ENCODE measurements at places on chromosomes 16 and 17.
A peak's percentile ranks its signal among the peaks of the same experiment; 100 is the strongest.

GRCh38 chr16:8555400-8555799 is 34.9 kb downstream of the TMEM114 start:
- DNase-seq = no peak
- no peaks in the 10 kb centered on the region for H3K27me3 ChIP-seq
- no peaks in the 10 kb centered on the region for H3K4me1 ChIP-seq
- H3K27ac ChIP-seq = no peak overlapping the region
- H3K4me3 ChIP-seq = no peak overlapping the region

DNA sequence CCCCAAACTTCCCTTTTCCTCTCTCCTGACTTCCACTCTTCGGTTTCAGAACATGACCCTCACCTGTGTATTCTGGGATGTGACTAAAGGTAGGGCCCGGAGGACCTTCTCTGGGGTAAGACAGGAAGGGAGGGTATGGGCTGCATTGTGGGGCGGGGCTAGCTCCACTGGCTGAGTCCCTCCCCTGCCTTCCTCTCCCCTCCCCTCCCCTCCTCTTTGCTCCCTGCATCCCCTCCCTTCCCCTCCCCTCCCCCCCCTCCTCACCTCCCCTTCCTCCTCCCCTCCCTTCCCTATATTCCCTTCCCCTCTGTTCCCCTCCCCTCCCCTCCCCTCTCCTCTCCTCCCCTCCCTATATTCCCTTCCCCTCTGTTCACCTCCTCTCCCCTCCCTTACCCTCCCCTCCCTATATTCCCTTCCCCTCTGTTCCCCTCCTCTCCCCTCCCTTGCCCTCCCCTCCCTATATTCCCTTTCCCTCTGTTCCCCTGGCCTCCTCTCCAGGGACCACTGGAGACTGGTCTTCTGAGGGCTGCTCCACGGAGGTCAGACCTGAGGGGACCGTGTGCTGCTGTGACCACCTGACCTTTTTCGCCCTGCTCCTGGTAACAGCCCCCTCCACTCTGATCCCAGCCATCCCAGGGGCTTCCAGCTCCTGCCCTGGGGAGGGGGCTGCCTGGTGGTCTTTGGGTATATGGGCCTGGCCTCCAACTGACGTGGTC is 11.8 kb downstream of the ADGRG3 start:
- no peak overlapping the region for H3K27ac ChIP-seq
- no peak for DNase-seq
- H3K36me3 ChIP-seq = no peaks in the 10 kb centered on the region
- H3K4me1 ChIP-seq = no peaks in the 10 kb centered on the region
- no peaks in the 10 kb centered on the region for H3K27me3 ChIP-seq
- H3K4me3 ChIP-seq = no peak overlapping the region

GRCh38 chr17:36777118-36777517 is 160.2 kb upstream of the LHX1 start:
- peaks cover 20% of the 10 kb centered on the region for H3K27me3 ChIP-seq
- H3K4me3 ChIP-seq = no peak overlapping the region
- H3K27ac ChIP-seq = no peak overlapping the region
- H3K4me1 ChIP-seq = no peaks in the 10 kb centered on the region
- peak; percentile 44 for DNase-seq

DNA sequence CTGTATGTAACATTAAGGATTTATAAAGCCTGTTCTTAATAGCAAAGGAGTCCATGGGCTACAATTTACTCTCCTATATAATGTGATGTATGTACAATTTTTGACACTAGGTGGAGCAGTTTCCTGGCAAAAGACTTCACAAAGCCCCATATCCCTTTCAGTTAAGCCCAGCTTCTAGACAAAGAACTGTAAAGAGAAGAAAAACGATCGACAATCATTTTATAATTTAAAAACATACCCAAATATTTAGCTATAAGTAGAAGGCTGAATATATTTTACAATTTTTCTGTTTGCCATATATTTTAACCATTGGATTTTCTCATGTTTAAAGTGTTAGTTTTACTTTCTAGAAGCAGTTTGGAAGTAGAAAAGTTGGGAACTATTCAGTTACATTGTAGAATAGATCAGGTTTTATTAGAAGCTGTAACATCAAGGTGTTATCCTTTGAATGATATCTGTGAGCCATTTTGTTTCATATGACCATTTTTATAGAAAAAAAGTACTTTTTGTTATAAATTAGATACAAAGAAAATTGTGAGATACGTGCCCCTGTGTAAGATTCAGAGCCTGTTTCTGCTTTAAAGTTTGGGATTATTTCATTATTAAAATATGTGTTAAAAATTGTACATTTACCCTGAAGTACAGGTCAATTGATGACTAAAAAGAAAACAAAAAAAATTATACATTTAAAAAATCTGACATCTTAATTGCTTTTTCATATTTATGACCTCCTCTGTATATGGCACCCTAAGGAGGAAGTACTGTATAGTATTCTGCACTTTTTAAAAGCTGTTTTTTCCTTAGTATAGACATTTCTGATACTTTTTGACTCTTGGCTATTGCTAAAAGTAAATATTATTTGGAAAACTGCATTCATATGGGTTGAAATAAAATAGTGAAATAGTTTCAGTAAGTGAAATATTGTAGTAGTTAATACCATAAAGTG is 46.3 kb downstream of the VMP1 start:
- H3K27ac ChIP-seq = no peak overlapping the region
- H3K4me1 ChIP-seq = no peaks in the 10 kb centered on the region
- peak; percentile 81 for DNase-seq
- peaks cover 3% of the 10 kb centered on the region for H3K36me3 ChIP-seq

GRCh38 chr16:81600275-81600674 is 155.7 kb downstream of the CMIP start:
- H3K4me3 ChIP-seq = no peak overlapping the region
- no peak overlapping the region for H3K27ac ChIP-seq
- no peak for DNase-seq
- no peaks in the 10 kb centered on the region for H3K36me3 ChIP-seq

GRCh38 chr17:67016039-67016762 is 28.2 kb upstream of the CACNG1 start:
- H3K27ac ChIP-seq = no peak overlapping the region

DNA sequence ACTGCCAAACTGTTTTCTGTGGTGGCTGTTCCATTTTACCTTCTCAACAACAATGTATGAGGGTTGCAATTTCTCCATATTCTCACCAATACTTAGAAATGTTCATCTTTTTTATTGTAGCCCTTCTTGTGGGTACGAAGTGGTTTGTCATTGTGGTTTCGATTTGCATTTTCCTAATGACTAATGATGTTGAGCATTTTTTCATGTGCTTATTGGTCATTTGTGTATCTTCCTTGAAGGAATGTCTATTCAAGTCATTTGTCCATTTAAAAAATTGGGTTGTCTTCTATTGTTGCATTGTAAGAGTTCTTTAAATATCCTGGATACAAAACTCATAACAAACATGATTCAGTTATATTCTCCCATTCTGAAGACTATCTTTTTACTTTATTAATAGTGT is 47.5 kb upstream of the CCL2 start:
- no peak for DNase-seq
- H3K4me1 ChIP-seq = no peaks in the 10 kb centered on the region
- no peak overlapping the region for H3K4me3 ChIP-seq

Data from thymus (tissue), 14 donors.